Liver (tissue), 10 donors: ENCODE measurements at places on chromosomes 2 and 18.

GRCh38 chr2:73291461-73292315 is 1.7 kb downstream of the EGR4 start:
- no peak for DNase-seq

- DNase-seq: no peak
Measured at GRCh38 chr2:11980809-11981208, 234.4 kb downstream of the LPIN1 start.

DNA sequence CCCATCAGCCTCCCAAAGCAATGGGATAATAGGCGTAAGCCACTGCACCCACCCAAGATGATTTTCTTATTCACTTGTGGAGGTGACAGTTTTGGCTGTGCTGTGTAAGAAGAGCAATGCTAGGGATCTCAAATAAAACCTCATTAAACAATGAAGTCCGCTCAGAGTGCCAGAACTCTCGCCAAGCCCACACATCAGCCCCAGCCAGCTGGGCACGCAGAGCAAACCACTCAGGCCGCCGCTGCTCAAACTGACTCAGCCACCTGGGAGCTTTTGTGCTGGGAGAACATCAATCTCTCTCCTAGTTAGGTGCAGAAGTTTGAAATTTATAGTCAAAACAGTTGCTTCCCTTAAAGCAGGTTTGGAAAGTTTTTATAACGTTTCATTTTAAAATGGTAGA is 47.6 kb downstream of the RNF152 start:
- no peak for DNase-seq

GRCh38 chr18:64276311-64277090 is 127.6 kb upstream of the LINC00305 start:
- no peak for DNase-seq

- DNase-seq: peak; percentile 43
Measured at GRCh38 chr2:170714381-170715061, 616 bp upstream of the SP5 start.

GRCh38 chr2:170843656-170844055 is 27.0 kb downstream of the GAD1 start:
- no peak for DNase-seq

GRCh38 chr2:116832148-116832547 is 982.3 kb upstream of the DDX18 start:
- no peak for DNase-seq

DNA sequence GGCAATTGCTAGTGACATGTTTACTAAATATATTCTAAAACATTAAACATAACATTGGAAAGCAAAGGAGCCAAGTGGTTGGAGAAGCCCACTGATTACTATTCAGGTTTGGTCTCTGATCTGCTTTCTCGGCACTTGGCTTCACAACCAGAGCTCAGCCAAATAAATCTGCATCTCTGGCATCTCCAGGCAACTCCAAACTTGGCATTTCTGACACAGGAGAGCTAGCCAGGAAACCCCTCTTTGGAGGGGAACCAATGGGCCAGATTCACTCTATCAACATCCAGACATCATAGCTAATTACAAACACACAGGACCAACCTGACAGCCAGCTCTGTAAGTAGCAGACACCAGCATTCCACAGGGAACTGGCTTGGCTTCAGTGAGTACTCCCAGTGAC is 150.3 kb upstream of the ETAA1 start:
- DNase-seq: no peak

- DNase-seq: no peak
Measured at GRCh38 chr2:172079838-172080640, 5.3 kb upstream of the DLX1 start.

- DNase-seq: no peak
Measured at GRCh38 chr2:237435844-237436587, 22.1 kb upstream of the COL6A3 start.

DNA sequence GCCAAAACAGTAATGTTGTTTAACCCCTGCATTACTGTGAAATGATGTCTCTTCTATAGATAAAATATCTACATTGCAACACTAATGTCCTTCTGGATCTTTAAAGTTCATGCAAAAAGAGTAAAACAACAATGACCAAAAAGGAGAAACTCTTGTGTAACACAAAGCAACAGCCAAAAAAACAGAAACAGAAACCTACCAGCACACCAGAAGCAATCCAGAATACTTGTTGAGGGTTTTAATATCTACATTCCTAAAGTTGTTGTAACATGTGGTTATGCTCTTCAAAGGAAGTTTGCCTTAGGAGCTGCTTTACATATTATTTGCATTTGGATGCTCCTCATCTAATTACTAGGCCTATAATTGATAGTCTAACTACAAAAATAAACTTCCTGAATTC is 157.2 kb downstream of the BABAM2 start:
- no peak for DNase-seq

DNA sequence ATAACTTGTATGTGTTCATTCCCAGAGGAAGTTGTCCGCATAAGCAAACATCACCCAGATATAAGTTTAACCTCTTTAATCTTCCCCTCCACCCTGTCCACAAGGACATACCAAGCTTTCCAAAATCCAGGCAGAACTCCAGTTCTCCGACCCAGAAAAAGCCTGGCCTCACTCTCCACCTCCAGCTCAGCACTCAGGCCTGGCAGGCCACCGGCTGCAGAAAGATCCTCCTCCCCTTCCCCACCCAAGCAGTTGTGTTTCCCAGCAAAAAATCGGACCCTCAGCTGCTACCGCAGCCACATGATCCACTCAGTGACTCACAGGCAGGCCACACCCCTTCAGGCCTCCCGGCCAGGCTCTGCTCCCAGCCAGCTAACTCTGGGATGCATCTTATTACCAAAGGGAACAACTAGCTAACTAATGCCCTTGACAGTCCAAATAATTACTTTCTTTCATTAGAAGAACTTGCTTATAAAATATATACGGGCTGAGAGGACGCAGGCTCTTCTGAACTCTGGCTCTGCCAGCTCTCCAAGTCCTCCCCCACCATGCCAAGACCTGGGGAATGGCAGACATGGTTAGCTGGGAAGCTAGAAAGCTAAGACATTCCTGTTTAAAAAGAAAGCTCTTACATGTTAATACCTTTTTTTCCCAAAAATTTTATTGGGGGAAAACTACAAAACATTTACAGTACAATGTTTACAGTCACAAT is 4.5 kb downstream of the ZFP36L2 start:
- DNase-seq: peak; percentile 80

DNA sequence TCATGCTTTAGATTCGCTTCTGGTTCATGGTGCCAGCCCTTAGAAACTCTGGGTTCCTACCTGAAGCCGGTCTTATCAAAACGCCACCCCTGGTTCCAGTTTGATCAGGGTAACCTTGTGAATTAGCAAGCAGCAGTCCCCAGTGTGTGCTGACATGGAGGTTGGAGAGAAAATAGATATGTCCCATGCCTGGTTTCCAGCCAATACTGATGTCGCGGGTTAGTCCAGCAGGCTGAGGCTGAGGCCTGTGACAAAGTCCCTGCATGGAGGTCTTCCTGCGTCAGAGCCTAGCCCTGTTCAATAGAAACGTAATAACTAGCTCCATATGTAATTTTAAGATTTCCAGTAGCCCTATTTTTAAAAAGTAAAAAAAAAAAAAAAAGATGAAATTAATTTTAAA is 28.2 kb downstream of the LPIN1 start:
- DNase-seq: no peak

DNA sequence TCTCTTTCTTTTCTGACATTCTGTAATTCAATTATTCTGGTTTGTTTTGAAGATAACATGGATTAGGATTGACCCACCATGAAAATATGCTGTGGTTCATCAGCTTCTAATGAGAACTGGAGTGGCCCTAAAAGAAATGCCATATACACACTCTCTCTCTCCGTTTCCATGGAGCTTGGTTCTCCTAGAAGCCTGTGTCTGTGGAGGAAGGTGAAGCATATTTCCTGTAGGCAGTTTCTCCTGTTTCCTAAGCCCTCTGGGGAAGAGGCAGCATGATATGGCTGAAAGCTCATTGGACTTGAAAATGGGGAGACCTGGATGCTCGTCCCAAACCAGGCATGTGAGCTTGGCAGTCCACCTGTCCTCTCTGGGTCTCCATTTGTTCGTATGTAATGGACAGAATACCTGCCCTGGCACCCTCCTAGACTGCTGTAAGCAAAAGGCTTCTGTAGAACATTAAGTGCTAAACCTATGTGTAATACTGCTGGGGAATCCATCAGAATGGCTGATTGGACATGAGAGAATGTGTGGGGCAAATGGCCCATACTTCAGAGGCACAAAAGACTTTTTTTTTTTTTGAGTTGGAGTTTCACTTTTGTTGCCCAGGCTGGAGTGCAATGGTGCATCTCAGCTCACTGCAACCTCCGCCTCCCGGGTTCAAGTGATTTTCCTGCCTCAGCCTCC is 75.3 kb upstream of the PPP1CB start:
- DNase-seq: no peak

- DNase-seq: no peak
Measured at GRCh38 chr2:42951263-42951938, 159.0 kb upstream of the HAAO start.

DNA sequence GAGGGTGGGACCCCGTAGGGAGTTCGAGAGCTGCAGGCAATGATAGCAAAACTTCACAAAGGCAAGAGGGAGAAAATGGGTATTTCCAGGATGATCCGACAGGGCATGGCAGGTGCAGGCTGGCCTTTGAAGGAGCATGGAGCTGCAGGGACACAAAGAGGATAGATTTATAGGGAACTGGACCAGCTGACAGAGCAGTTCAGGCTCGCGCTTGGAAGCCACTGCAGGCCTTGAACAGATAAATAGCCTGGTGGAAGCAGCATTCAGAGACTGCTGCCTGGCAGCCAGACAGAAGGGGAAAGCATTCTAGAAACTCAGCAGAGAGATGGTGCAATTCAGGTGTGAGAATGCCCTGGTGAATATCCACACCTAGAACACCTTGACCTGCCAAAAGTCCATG is 29.3 kb upstream of the CREG2 start:
- DNase-seq: no peak

GRCh38 chr2:100483895-100484294 is 13.6 kb downstream of the NMS start:
- DNase-seq: no peak

GRCh38 chr2:231672617-231673347 is 35.5 kb upstream of the PTMA start:
- no peak for DNase-seq

- DNase-seq: no peak
Measured at GRCh38 chr18:52888014-52888413, 548.0 kb downstream of the DCC start.
